ENCODE measurements at places on chromosomes 1 and 21.

- no peak for ATAC-seq
Observed at GRCh38 chr1:23795676-23796465, 4.7 kb downstream of the GALE start.

DNA sequence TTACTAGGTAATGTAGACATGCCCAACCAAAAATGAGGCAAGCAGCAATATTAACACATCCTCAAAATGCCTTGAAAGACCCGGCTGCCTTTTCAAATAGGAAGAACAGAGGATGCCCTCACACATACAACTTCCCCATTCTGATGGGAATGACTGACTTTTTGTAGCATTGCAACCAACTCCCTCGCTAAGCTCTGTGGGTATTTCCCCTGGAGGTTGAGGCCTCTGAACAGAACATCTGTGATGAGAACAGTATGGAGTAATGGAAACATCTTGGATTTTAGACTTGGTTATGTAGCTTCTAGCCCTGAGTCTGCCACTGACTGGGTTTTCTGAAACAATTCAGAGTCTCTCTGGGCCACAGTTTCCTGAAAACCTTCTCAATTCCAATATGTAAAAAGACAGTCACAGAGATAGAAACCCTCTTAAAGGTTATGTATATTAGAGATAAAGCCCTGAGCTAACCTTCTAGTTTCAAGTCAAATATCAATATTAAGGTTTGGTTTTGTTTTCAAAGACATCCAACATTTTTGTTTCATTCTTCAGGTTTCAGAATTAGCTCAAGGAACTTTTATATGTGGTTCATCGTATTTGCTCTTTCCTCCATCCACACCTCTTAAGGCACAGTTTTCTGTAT is 311.5 kb downstream of the SETD4 start:
- ATAC-seq = peak; percentile 47

DNA sequence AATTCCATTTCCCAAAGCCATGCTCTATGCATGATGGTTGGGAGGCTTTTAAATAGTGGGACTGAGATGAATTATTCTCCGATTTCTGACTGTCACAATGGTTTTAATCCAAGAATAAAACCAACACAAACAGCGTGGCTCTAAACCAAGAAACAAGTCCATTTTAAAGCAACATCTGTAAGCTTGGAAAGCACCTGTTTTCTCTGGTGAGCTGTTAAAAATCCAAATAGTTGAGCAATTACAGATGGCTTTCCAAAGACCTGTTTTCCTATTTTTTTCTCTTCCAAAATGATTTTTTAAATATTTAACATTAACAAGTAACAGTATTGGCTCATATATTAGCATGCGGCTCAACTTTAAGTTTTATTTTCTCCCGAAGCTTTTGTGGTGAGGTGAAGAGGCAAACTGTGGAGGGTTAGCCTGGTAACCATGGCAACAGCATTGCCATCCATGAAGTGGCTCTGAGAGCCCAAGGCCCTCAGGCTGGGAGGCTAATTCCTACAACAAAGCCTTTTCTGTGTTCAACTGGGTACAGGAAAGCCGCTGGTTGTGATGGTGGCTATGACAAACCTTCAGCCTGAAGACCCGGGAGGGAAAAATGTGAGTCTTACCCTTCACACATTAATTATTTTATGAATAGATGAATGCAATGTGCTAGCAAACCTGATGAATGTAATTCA is 56.7 kb upstream of the B3GALT5 start:
- no peak for ATAC-seq

DNA sequence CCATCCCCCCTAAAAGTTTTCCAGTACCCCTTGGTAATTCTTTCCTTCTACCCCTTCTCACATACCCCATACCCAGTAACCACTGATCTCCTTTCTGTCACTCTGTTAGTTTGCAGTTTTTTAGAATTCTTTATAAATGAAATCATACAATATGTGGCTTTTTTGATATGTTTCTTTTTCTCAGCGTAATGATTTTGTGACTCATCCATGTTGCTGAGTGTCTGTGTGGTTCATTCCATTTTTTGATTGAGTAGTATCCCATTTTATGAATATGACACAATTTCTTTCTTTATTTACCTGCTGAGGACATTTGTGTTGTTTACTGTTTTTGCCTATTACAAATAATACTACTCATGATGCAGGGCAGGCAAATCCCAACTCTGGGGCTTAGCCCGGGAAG is 1605.3 kb downstream of the BRINP3 start:
- ATAC-seq = no peak

GRCh38 chr1:171787686-171788480 is 6.4 kb downstream of the METTL13 start:
- peak; percentile 49 for ATAC-seq

GRCh38 chr1:193476748-193477147 is 290.3 kb upstream of the B3GALT2 start:
- peak; percentile 35 for ATAC-seq

DNA sequence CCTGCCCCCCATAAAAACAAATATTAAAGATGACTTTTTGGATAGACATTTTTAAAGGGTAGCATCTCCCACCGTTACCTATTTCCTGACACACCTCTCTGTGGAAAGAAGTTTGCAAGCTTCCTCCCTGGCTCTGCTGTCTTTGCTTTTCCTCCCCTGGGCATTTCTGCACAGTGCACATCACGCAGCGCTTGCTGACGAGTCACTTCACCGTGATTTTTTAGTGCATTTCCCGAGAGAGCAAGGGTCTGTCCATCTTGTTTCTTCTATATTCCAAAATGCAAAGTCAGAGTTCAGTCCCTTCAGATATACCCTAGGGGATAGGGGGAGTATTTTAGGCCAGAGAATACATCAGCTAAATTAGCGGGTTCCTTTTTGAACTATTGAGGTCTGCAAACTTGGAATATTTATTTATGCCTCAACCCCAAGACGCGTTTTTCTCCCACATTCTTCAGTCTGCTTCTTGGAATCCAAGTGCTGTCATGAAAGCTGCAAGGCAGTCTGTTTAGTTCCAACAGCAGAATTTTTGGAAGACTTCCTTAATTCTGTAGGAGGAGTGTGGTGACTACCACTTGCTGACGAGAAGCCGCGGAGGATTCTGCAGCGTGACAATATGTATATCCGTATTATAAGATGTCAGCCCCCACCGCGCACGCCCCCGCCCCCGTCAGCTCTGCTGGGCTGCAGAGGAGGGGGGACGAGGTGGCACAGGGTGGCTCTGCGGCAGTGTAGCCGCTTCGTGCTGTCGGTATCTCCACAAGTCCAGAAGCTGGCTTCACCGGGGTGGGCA is 22.4 kb downstream of the SMYD2 start:
- no peak for ATAC-seq

- peak; percentile 46 for ATAC-seq
Observed at GRCh38 chr21:44267655-44268142, 6.0 kb upstream of the DNMT3L start.

GRCh38 chr21:22260274-22260673 is 1262.1 kb downstream of the NCAM2 start:
- no peak for ATAC-seq

- peak; percentile 20 for ATAC-seq
Observed at GRCh38 chr1:115166531-115167091, 77.3 kb upstream of the TSPAN2 start.

GRCh38 chr1:231899713-231900435 is 273.3 kb downstream of the DISC1 start:
- no peak for ATAC-seq

DNA sequence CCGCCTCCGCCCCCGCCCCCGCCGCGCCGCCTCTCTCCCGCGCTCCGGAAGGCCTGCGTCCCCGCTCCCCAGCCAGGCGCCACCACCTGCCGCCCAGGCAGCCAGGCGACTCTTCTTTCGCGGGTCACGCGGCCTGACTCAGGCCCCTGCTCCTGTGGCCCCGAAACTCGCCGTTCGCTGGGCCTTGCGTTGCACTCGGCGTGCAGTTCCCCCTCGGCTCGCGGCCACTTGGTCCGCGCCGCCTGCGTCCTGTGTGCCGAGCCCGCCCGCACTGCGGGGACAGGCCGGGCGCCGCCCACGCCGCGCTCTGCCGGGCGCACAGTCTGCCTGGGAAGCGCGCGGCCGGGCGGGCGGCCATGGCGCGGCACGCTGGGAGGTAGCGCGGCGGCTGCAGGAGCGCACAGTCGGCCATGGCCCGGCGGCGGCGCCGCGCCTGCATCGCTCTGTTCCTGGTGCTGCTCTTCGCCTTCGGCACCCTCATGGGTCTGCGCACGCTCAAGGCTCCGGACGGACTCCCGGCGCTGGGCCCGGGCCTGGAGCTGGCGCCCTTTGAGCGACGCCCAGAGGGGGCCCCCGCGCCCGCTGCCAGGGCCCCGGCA is at the start of gene MANEAL:
Gene MANEAL (plus strand): TSS at position 75 of the 599 bp plus-strand sequence. CDS start 336 bp downstream, at position 411.
- peak; percentile 82 for ATAC-seq

GRCh38 chr21:21146587-21147373 is 148.6 kb downstream of the NCAM2 start:
- ATAC-seq = no peak

- ATAC-seq = no peak
Observed at GRCh38 chr1:205521686-205522085, 17.2 kb downstream of the CDK18 start.

- ATAC-seq = peak; percentile 69
Observed at GRCh38 chr1:159889821-159890252, 10.1 kb downstream of the CFAP45 start.

DNA sequence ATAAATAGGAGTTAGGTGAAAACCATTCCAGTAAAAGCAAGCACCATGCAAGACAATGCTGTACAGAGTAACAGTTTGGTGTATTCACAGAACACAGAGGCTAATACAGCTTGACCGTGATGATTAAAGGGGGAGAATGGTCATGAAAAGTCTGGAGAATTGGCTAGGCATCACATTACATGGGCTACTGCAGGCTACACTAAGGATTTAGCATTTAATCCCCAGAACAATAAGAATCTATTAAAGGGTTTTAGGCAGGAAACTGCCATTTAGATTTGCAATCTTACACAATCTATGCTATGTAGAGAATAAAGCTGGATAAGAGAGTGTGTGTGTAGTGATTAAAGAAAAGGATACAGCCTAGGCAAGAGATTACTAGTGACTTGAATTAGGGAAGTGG is 30.6 kb downstream of the HFM1 start:
- ATAC-seq = no peak

- no peak for ATAC-seq
Observed at GRCh38 chr1:55720261-55720660, 505.1 kb upstream of the USP24 start.

GRCh38 chr1:210377731-210378333 is 49.1 kb downstream of the HHAT start:
- no peak for ATAC-seq

GRCh38 chr21:25496825-25497482 is 110.3 kb downstream of the MRPL39 start:
- ATAC-seq = no peak

GRCh38 chr1:25737130-25737529 is 62.9 kb upstream of the SELENON start:
- ATAC-seq = no peak

DNA sequence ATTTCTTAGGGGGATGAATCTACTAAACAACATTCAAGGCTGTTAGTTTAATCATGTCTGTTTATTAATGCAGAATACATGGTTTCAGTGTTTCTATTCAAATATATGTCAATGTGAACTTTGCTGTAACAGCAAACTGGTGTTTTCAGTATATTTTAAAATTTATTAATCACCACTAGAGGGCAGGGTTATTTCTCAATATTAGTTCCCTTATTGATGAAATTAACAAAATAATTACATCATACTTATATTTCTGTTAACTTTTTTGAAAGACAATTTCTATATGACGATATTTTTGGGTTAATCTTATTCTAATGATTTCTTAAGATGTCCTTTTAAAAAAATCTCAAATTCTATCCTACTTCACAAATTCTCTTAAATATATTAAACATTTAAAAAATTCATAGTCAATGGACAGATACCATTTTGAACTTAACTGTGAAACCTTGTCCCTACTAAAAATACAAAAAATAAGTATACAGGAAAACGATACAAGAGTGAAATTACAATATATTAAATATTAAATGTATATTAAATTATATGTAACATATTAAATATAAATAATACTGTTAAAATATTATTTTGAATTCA is 1034.1 kb upstream of the PRMT6 start:
- no peak for ATAC-seq

DNA sequence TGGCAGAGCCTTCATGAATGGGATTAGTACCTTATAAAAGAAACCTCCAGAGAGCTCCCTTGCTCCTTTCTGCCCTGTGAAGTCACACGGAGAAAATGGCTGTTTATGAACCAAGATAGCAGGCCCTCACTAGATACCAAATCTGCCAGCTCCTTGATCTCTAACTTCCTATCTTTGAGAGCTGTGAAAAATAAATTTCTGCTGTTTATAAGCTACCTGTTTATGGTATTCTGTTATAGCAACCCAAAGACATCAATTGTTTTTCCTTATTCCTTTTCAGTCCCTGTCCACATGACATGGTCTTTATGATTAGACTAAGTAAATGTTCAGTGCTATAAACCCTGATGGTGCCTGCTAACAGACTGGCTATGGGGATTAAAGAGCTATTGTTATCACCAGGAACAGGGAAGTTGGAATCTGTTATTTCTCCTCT is 9.7 kb upstream of the STIL start:
- no peak for ATAC-seq

DNA sequence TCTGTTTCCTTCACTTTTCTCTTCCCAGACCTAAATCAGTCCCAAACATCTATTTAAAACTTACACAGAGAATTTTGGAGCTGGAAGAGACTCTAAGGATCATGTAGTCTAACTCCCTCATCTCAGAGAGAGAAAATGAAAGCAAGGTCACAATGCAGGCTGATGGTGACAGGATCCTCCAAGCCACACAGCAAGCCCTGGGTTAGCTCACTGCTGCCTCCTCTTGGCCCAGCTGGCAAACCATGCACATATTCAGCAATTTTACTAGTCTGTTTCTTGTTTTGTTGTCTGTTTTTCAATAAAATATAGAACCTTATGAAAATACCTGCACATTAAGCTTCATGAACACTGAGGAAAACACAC is 27.7 kb upstream of the LY9 start:
- ATAC-seq = peak; percentile 77

GRCh38 chr1:201354901-201355295 is 22.6 kb downstream of the TNNT2 start:
- no peak for ATAC-seq

GRCh38 chr1:6205849-6206519 is at the start of gene RNF207:
TSS of gene RNF207 (plus strand) at chr1:6206119. CDS start at chr1:6206536, 417 bp downstream.
- peak; percentile 90 for ATAC-seq

GRCh38 chr1:175877939-175878737 is 134.7 kb upstream of the TNR start:
- no peak for ATAC-seq

GRCh38 chr1:169844941-169845608 is 48.6 kb downstream of the SCYL3 start:
- ATAC-seq = no peak

Measured in activated T-helper 17 cell treated with anti-CD3 and anti-CD28 coated beads, Interleukin-2, amount 50 U/mL, for 72 hours (primary cell).